ENCODE measurements at places on chromosomes 1 and 21.
A peak's percentile ranks its signal among the peaks of the same experiment; 100 is the strongest.

DNA sequence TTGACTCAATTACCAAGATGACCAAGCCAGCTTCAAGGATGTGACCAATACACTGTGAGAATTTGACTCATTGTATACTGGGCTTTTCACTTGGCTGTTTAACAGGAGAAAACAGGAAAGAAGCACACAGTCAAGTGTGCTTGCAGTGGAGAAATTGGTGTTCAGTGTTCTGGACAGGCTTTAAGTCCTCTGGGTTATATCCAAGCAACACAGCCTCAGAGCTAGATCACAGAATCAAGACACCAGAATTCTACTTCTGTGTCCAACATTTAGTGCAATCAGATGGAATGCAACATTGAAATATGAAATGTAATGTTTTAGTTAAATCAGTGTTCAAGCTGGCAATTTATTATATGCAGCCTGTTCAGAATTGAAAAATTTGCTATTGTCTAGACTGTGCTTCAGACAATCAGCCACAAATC lies 694.4 kb downstream of the LTN1 start:
- DNase-seq = no peak

GRCh38 chr21:45264146-45264911 lies 23.4 kb downstream of the POFUT2 start:
- DNase-seq = no peak

DNA sequence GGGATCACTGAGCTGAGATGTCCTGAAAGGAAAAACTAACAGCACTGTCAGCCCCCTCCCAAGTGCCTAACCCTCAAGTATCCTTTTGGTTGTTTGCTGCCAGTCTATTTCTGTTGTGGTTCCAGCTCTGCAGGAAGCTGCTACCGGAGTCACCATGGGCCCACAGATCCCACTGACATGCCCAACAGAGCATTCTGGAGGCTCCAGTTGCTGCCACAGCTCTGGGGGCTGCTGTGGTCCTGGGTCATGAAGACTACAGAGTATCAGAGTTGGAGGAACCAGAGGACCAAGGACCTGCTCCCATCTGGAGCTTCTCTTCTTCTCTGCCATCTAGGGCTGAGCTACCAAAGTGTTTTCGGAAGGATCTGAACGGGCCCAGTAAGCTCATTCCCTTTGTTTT lies 910 bp downstream of the LCE3A start:
- DNase-seq = no peak

GRCh38 chr1:118117521-118117920 lies 67.5 kb downstream of the SPAG17 start:
- no peak for DNase-seq

- DNase-seq = no peak
Measured at GRCh38 chr1:165239873-165240272, 116.6 kb downstream of the LMX1A start.

DNA sequence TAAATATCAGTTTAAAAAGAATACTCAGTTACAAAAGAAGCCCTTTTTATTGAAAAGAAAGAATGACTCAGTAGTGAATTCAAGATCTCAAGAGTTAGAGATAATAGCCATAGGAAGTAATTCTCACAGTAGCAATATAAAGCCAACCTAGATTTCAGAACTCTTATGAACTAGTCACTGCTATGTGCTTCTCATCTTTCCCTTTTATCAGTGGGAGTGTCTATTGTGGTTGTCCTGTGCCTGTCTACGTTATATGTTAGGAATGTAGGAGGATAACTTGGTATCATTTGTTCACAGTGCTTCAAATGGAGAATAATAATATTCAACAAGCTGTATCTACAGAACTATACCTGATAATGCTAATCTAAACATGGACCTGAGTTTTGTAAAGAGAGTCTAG lies 73.1 kb upstream of the RGS21 start:
- DNase-seq = no peak

DNA sequence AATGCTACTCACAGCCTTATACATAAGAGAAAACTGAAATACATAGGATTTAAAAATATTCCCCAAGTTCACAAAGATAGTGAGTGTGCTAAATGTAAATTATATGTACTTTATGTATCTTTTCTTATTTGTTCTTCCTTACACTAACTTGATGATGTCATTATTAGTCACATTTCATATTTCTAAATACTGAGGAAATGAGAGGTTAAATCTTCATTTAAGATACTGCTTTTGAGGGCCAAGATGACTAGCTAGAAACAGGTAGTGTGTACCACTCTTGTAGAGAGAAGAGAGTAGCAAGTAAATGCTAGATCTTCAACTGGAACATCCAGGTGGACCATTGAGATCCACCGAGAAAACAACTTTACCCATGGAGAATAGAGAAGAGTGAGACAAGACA lies 29.8 kb downstream of the PYHIN1 start:
- no peak for DNase-seq

DNA sequence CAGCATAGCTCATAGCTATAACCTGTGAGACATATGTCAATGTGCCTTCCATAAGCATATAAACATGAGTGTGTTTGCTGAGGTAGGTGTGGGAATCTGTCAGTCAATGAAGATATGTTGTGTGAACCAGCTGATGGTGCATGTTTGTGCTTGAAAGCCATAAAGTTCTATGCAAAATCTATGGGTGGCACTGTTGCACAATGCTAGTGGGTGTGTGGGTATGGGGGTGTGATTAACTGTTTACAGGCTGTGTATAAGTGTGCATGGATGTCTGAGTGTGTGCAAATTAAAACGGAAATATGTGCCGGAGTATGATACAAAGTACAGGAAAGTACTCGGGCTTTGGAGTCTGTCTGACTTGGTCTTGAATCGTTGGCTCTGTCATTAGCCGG lies 1.0 kb upstream of the ATP2B4 start:
- DNase-seq = peak; percentile 53
